Neural progenitor cell (in vitro differentiated cells): ENCODE measurements at places on chromosomes 1 and 21.

GRCh38 chr1:24424990-24425389 lies 9.4 kb downstream of the NIPAL3 start:
- no peak for DNase-seq

DNA sequence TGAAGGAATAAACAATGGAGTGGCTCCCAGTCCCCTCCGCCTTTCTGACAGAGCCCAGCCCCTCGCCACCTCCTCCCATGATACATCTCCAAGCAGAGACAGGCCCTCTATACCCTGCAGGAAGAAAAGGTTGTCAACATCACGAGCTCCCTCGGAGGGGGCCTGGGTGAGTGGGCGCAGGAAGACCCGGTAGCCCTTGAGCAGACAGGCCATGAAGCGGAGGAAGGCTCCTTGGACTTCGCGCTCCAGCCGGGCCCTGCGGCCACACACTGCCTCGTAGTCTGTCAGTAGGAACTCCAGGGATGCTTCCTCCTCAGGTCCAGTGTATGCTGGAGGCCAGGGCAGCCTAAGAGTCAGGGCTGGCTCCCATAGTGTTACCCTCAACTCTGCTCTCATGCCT lies 7.0 kb downstream of the DENND4B start:
- DNase-seq, result no peak

DNA sequence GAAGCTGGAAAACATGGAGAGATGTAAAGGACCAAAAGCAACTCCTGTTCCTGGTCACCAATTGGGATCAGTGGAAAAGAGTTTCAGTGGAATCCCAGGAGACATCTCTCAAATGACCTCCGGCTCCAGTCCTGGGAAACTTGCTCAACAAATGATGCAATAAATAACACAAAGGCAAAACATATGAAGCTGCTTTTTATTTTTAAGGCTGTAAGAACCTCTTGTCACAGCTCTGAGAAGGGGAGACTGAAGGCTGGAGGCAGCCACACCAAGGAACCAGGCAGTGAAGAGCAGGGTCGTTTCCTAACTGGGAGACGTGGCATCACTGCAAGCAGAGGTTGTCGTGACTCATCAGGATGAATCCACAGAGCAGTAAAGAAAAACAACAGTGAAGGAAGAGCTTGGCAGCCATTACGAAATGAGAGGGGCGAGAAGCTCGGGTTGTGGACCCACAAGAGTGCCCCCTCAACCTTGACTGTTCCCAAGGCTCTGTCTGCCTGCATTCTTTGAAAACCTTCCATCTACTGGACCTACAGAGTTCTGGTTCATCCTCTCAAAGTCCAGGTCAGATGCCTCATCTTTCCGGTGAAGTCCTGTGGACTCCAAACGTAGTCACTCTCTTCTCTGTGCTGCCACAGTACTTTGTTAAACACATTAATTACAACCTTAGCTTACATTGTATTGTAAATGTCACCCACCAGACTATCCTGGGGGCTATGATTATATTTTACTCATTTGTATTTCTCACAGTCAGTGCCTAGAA lies 32.1 kb downstream of the JAK1 start:
- no peak for DNase-seq

DNA sequence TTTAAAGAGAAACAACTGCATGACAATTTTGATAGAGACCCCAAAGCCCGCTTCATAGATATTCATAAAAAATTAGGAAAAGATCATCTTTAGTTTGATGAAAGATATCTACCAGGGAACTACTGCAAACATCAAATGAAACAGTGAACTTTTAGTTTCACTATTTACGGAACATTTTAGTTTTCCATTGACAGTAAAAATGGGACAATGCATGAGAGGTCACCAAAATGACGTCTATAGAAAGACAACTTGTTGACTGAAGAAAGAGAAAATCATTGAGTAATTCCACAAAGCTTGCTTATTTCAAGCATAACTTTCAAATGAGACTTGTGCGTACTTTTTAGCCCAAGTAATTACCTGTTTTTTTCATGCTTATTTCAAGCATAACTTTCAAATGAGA lies 411.4 kb downstream of the HLX start:
- DNase-seq, result no peak

- DNase-seq, result no peak
Measured at GRCh38 chr1:186900539-186901237, 71.9 kb downstream of the PLA2G4A start.

DNA sequence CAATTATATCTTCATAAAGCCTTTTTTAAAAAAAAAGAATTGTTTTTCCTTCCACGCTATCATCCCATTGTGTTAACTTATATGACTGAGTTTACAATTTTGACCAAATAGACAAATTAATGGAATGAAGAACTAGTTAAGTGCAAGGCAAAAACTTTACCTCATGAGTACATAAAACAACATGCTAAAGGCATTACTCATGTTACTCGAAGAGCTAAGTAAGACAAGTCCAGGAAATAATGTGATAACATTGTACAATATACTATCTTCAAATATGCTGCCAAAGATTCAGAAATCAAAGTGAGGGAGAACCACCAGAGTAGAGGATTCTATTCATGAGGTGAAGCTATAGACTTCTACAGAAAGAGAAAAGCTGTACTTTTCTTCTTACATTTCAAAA lies 24.2 kb upstream of the DYNLT5 start:
- DNase-seq, result no peak

GRCh38 chr1:147771226-147772125 lies 11.1 kb upstream of the GJA5 start:
- no peak for DNase-seq

GRCh38 chr1:47644212-47644573 lies 206.3 kb downstream of the FOXD2 start:
- DNase-seq, result peak; percentile 14

- no peak for DNase-seq
Measured at GRCh38 chr21:42303443-42303842, 11.8 kb downstream of the TFF3 start.

DNA sequence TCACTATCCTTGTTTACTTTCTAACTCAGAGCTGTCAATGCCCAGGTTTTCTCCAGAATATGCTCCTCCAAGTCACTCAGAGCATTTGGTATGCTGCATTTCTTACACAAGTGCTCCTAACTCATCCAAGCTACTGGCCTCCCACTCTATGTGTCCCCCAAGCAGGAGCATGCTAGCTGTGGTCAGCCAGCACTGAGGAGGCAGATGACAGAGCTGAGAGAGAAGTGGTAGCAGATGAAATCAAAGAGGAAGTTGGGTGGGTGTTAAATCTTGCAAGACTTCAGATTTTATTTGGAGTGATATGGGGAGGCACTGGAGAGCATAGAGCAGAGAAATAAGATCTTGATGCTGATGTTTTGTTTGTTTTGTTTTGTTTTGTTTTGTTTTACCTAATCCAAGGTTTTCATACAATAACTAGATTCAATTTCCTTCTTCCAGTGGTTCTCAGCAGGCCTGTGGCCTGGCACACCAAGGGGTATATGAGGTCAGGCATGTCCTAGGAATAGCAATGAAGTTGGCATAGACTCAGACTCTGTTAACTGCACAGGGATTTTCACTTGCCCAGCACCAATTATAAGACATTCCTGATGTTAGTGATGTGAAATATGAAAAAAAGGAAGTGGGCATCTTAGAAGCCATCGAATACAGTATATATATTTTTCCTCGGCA lies 3.1 kb upstream of the PGBD5 start:
- no peak for DNase-seq

DNA sequence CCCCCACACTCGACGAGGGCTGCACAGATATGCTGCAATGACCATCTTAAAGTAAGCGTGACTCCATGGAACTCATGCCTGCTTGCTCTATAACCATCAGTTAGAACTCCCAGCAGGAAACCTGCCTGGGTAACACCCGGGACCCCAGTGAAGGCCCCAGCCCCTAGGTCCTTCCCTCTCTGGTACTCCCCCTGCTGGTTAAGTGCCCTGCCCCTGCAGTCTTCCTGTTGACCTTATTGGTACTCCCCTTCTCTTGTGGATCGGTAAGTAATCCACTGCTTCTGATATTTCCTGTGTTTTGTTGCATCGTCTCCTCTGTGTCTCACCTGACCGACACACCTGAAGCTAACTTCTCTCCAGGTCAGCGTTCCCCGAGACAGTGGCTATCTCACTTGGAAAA lies 104.8 kb upstream of the COG2 start:
- DNase-seq, result peak; percentile 53

DNA sequence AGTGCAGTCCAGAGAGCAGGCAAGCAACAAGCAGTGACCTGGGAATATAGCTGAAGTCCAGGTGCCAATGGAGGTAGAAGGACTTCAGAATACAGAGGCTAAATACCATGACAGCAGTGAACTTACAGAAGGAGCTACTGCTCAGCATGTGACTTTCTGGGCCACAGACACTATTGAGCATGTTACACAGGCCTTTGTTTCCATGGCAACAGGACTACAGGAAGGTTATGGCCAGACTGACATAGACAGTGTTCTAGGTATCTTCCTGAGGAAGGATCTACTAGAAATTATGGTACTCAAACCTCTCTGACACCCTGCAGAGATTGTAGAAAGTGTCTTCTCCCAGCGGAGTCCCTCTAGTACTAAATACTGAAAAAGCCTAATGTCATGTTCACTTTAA lies 11.0 kb downstream of the OR2M5 start:
- DNase-seq, result no peak

- DNase-seq, result no peak
Measured at GRCh38 chr1:20685099-20685662, 24.0 kb upstream of the DDOST start.

GRCh38 chr1:46039571-46040052 lies 92.8 kb downstream of the PIK3R3 start:
- DNase-seq, result no peak

DNA sequence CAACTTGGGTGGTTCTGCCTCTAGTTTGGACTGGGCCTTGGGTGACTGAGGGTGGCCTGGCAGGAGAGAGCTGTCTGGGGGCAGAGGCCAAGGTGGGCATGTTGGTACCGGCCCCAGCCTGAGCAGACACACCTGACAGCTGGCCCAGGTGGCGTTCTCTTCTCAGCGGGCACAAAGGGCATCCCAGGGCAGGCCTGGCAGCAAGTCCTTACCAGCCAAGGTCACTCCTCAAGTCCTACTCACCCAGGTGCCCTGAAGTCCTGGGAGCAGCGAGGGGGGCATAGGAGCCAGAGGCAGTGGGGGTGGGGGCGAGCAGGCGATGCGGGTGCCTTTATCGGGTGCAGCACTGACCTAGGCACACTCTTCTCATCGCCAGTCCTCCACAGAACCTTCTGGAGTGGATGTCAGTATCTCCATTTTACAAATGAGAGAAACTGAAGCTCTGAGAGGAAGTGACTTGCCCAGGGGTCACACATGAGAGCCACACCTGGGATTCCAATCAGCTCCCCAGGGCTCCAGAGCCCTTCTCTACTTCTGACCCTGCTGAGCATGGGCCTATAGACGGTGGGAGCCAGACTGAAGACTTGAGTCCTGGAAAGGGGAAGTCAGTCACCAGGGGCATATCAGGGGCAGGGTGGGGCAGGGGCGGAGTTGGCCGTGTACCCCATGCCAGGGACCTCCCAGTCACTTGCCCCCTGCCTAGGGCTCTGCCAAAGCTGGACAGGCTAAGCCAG lies 587 bp upstream of the SLC25A34 start:
- DNase-seq, result no peak

- DNase-seq, result no peak
Measured at GRCh38 chr1:89760496-89760895, 60.3 kb upstream of the LRRC8D start.

DNA sequence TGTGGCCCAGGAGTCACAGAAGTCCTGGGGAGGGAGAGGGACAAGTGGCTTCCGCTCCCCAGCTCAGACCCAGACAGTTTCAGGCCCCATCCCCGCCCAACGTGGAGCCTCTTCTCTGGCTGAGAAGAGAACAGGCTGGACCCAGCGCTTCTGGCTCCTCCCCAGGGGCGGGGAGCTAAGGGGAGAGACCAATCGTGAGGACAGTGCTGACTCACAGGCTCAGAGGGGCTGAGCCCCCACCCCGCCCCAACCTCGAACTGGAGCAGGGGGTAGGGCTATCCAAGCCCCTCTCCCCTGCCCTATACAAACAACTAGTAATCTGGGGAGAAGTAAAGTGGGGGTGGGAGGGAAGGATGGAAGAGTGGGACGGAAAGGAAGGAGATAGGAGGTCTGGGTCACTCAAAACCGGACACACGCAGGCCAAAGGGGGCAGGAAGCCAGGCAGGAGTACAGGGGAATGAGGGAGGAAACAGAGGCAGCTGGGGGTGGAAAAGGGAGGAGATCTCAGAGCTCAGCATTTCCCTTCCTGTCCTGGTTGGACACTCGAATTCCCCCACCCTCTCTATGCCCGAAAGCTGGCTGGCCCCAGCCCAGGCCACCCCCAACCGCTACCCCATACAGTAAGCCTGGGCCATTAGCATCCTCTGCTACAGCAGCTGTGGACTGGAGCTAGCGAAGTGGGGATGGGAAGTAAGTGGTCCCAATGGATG lies at the start of gene SHC1:
Gene SHC1, minus strand, starts transcription at position 117 of the 710 bp plus-strand sequence. CDS start 221 bp downstream, outside the sequence.
- peak; percentile 96 for DNase-seq

GRCh38 chr1:182295697-182296096 lies 95.9 kb downstream of the GLUL start:
- no peak for DNase-seq

- DNase-seq, result no peak
Measured at GRCh38 chr1:71603044-71603776, 522.4 kb upstream of the ZRANB2 start.

DNA sequence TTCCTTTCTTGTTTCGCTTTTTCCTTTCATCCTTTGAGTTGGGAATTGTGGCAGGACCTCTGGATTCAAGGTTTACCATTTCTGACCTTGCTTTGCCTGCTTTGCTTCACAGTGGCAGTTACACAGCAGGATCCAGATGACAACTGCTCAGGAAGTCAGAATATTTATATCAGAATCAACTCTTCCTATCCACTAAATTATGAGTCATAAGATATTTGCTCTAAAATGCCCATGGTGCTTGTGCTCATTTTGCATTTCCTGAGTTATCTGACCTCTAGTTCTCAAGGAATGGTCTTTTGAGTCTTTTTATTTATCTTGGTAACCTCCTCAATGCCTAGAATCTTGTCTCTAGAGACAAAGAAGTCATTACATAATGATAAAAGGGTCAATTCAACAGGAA lies 290.8 kb downstream of the LRRC7 start:
- no peak for DNase-seq

DNA sequence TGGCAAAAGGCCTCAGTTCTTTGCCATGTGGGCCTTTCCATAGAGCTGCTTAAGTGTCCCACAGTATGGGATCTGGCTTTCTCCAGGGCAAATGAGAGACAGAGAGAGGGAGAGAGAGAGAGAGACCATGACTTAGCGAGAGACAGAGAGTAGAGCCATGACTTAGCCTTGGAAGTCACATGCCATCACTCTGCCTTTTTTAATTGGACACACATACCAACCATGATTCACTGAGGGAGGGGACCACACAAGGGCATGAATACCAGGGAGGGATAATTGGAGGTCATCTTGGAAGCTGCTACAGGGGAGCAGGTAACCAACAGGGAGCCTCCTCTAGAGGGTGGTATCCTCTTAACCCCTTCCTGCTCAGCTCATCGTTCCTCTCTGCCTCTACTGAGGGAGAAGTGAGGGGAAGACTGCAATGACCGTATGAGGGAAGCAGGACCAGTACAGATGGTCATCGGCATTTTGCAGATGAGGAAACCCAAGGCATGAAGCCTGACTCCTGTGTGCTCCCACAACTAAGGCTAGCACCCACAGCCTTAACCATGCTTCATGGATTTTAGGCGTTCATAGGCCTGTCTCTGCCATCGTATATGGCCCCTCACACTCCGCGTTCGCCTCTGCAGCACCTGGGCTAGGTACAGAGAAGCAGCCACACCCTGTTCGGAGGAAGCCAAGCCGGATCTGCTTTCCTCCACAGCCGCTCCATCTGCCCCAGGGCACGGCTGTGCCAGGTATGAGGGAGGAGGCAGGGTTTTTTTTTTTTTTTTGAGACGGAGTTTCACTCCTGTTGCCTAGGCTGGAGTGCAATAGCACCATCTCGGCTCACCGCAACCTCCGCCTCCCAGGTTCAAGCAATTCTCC lies 38.6 kb downstream of the MEF2D start:
- DNase-seq, result no peak

GRCh38 chr21:24428591-24429199 lies 1178.6 kb downstream of the MRPL39 start:
- DNase-seq, result no peak
